ENCODE measurements at places on chromosomes 2 and 18. TPM values are rescaled to one million over a fixed set of nuclear protein-coding genes. Genes with fewer than 3 reads are reported as not detected.

The PLCL1 gene
- total RNA-seq: 13.6 TPM

The UGT1A10 gene
- not detected for total RNA-seq

The ERICH2 gene
- total RNA-seq: 1.6 TPM

- no peak overlapping the region for H3K27ac ChIP-seq
- no peaks in the 10 kb centered on the region for H3K36me3 ChIP-seq
- no peaks in the 10 kb centered on the region for H3K27me3 ChIP-seq
- H3K4me3 ChIP-seq: no peak overlapping the region
- DNase-seq: no peak
Observed at GRCh38 chr2:215171151-215171550, 32.7 kb upstream of the ABCA12 start.

DNA sequence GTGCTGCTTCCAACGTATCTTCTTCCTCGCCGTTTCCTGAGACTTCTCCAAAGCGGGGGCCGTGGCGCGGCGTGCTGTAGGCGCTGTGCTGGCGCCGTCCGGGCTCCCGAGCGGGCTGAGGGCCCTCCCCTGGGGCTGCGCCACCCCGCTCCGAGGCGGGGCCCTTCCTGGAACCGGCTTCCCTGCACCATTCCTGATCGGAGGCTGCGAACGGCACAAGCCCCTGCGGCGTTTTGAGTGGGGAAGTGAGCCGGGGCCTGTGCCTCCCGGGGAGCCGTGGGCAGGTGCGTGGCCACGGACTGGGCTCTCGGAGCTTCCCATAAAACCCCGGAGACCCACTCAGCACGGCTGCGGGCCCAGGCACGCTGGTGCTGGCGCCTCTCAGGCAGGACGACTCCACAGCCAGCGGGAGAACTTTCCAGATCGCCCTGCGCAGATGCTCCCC lies 74.7 kb downstream of the PSMG2 start:
- no peaks in the 10 kb centered on the region for H3K36me3 ChIP-seq
- no peak overlapping the region for H3K27ac ChIP-seq
- H3K27me3 ChIP-seq: peaks cover 13% of the 10 kb centered on the region

DNA sequence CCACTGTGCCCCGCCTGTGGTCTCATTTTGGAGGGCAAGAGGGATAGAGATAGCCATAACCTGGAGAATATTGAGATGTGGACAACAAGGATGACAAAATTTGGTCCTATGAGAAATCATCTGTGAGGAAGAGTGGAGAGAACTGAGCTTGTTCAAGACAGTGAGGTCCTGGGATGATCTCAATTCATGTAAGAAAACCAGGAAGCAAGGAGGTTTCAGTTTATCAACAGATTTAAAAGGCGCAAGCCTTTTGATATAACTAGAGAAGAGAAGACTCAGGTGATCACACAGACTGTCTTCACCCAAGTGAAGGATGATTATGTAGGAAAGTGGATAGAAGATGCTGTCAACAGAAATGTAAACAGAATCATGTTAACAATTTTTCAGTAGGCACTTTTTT lies 39.1 kb downstream of the PCBP1 start:
- H3K4me3 ChIP-seq: no peak overlapping the region
- DNase-seq: no peak
- peaks cover 42% of the 10 kb centered on the region for H3K4me1 ChIP-seq

- peaks cover 23% of the 10 kb centered on the region for H3K4me1 ChIP-seq
- H3K36me3 ChIP-seq: no peaks in the 10 kb centered on the region
- no peak overlapping the region for H3K4me3 ChIP-seq
- H3K27ac ChIP-seq: no peak overlapping the region
- DNase-seq: no peak
Observed at GRCh38 chr18:26746398-26746797, 119.1 kb downstream of the AQP4 start.

- H3K36me3 ChIP-seq: no peaks in the 10 kb centered on the region
- H3K4me1 ChIP-seq: peaks cover 26% of the 10 kb centered on the region
- no peak overlapping the region for H3K27ac ChIP-seq
- H3K27me3 ChIP-seq: peaks cover 2% of the 10 kb centered on the region
Observed at GRCh38 chr2:166184789-166185188, 57.0 kb upstream of the SCN1A start.

GRCh38 chr18:44855681-44856080 lies 175.0 kb downstream of the SETBP1 start:
- H3K27me3 ChIP-seq: peaks cover 6% of the 10 kb centered on the region
- no peak for DNase-seq
- H3K36me3 ChIP-seq: peaks cover 40% of the 10 kb centered on the region
- peaks cover 58% of the 10 kb centered on the region for H3K4me1 ChIP-seq

DNA sequence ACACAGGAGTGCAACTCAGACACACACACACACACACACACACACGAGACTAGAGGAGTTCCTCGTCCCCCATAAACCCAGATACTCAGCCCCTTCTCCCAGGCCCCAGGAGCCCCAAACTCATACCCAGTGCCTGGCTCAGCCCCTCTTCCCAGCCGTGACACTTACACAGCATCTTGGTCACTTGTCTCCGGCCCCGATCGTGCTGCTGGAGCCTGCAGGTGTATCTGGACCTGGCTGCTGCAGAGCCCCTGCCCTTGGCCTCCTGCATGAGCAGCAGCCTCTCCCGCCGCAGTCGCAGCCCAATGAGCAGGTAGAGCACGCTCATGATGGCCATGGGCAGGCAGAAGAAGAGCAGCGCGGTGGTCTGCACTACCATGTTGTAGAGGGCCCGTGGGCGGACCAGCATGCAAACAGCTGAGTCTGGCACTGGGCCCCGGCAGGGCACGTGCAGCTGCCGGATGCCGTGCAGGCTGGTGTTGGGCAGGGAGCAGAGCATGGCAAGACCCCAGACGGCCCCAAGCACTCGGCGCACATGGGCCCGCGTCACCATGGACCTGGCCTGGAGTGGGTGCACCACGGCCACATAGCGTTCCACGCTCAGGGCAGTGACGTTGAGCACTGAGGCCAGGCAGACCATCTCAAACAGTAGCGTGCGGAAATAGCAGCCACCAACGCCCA lies 2.1 kb downstream of the NMUR1 start:
- no peaks in the 10 kb centered on the region for H3K36me3 ChIP-seq
- no peak for DNase-seq
- no peak overlapping the region for H3K27ac ChIP-seq
- H3K27me3 ChIP-seq: peaks cover 27% of the 10 kb centered on the region

DNA sequence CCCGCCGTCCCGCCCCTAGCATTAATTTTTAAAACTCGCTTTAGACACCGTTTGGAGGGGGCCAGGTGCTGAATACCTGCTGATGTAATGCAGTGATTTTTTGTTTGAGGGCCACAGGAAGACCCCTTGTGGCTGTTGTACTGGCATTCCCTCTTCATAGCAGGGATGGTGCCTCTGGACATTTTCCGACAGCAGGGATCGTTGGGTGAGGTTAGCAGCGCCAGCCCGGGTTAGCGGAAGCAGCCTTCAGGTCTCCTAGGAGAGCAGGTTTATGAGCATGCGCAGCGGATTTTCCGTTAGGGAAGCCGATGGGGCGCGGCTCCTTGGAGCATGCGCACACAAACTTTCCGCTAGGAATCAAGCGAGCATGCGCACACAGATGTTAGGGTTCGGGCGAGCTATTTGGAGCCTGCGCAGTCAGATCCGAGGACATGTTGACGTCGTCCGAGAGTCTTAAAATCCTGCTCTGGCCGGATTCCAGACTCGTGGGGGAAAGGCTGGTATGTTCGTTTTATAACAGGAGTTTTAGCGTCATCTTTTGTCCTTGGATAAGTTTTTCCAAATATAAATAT lies 17.2 kb upstream of the C2orf74 start:
- peak; percentile 96 for DNase-seq
- peaks cover 11% of the 10 kb centered on the region for H3K36me3 ChIP-seq
- H3K4me1 ChIP-seq: peaks cover 3% of the 10 kb centered on the region
- H3K4me3 ChIP-seq: peak overlapping the region; percentile 86
- H3K27ac ChIP-seq: peak overlapping the region; percentile 98
